ENCODE measurements at places on chromosomes 3 and 15.

- DNase-seq = no peak
These were observed 21.5 kb downstream of the CA12 start for GRCh38 chr15:63360170-63360569.

DNA sequence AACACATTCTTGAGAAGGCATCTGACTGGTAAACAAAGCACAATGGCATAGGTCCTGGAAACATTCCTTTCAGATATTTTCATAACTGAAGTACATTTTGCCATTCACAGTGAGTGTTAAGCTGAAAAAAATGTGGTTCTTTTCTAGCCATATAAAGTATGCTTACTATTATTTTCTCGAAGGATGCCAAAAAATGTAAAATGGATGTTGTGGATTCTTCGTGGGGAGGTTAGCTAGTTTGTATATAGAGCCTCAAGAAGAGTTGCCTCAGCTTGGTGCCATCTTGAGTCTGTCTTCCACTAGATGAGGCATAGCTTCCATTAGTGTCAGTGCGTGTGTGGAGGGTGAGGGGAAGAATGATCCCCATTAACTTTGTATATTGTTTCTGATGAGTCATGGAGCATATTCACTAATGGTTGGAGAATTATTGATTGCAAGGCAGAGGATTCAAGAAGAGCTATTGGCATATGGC lies 4.1 kb downstream of the MBNL1 start:
- DNase-seq = no peak

DNA sequence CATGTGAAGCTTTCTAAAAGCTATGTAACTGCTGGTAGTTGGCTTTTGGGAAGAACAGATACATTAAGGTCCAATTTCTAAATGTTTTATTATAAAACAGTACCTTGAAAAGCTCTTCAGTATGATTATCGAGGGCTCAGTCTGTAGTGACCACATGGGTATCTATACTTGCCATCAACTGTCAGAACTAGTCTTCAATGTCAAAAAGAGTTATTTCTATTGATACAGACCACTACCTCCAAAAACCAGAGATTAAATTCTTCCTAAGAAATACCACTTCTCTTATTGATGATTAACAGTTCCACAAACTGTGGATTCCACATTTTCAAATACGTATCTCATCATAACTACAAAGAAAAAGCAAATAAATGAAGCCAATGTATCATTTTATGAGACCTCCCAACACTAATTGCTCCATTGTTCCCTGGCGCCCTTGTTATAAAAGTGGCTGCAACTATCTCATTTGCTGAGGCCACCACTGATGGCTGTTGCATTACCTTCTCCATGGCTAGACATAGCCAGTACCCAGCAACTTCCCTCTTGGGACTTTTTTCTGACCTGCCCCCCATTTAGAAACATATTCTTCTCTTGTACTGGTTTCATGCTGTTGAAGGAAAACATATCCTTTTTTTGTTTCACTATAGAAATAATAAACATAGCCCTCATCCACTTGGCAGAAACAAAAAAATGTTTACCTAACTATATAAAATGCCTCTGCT lies 33.9 kb upstream of the MBNL1 start:
- no peak for DNase-seq

DNA sequence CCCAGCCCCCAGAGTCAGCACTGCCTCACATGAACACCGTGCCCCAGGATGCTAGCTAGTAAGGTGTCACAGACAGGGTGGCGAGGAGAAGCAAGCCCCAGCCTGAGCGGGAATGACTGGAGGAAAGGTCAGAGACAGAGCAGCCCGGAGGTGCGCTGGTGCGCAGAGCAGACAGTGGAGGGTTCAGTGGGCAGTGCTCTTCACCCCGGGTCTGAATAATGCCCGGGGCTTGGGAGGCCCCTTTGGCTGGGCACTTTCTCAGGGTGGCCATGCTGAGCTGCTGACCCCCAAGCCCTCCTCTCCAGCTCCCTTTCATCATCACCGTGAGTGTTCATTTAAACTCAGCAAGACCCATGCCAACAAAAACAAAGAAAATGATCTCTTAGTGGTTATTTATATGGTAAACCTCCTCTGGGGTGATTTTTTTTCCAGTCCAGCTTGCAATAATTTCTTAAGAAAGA lies 110.8 kb downstream of the VGLL4 start:
- no peak for DNase-seq

All from stomach (tissue), 19 donors.